ENCODE measurements at places on chromosomes 6 and 20. TPM values are rescaled to one million over a fixed set of nuclear protein-coding genes. Genes with fewer than 3 reads are reported as not detected.

Gene ZNF292
- 36.9 TPM for total RNA-seq

Gene MEI4
- not detected for total RNA-seq

Gene BPIFB4
- total RNA-seq, result not detected

Gene NHLRC1
- 0.83 TPM for total RNA-seq

Gene PTCRA
- not detected for total RNA-seq

DNA sequence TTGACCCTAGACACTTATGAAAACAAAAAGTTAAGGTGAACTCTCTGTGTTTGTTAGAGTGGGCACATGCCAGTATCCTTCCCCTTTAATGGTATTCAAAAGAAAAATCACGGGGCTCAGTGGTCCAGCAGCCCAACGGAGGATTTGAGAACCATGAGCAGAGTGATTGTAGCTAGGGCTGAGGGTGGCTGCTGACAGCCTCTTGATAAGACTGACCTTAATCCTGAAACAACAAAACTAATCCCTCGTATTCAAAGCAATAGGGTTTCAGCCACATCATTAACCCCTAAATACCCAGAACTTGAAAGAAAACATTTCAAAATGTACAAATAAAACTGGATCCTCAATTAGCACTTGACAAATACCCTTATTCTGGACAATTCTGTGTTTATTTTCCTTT lies 95.1 kb downstream of the SNAP25 start:
- H3K36me3 ChIP-seq, result no peaks in the 10 kb centered on the region
- peak; percentile 20 for DNase-seq

GRCh38 chr6:129486327-129486726 lies 223.7 kb downstream of the ARHGAP18 start:
- H3K4me3 ChIP-seq, result no peak overlapping the region
- H3K36me3 ChIP-seq, result no peaks in the 10 kb centered on the region
- peaks cover 6% of the 10 kb centered on the region for H3K4me1 ChIP-seq
- no peaks in the 10 kb centered on the region for H3K27me3 ChIP-seq
- DNase-seq, result no peak
- no peak overlapping the region for H3K27ac ChIP-seq

- no peaks in the 10 kb centered on the region for H3K27me3 ChIP-seq
- no peak for DNase-seq
- no peaks in the 10 kb centered on the region for H3K36me3 ChIP-seq
- H3K4me3 ChIP-seq, result no peak overlapping the region
- H3K4me1 ChIP-seq, result no peaks in the 10 kb centered on the region
- H3K27ac ChIP-seq, result no peak overlapping the region
Measured at GRCh38 chr20:61780066-61780465, 285.6 kb downstream of the TAF4 start.

GRCh38 chr6:31304683-31305082 lies 32.8 kb upstream of the HLA-C start:
- H3K27ac ChIP-seq, result no peak overlapping the region
- H3K27me3 ChIP-seq, result peaks cover 37% of the 10 kb centered on the region
- H3K4me1 ChIP-seq, result no peaks in the 10 kb centered on the region
- DNase-seq, result peak; percentile 2

DNA sequence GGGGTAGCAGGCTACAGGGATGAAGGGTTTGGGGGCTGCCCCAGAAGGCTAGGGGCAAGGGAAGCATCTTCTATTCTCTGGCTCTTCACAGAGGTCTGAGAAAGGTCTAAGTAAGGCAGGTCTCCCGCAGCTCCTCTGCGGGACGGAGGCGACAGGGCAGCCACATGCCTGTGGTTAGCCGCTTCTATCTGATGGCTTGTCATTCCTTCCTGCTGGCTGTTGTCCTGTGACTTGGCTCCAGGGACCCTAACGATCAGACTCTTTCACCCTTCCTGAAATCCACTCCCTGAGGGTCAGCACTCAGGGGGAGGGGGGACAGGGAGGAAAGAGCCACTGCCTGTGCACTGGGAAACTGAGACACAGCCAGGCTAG lies 673 bp downstream of the CST7 start:
- peaks cover 2% of the 10 kb centered on the region for H3K27me3 ChIP-seq
- H3K4me1 ChIP-seq, result no peaks in the 10 kb centered on the region
- no peak for DNase-seq
- H3K4me3 ChIP-seq, result no peak overlapping the region

DNA sequence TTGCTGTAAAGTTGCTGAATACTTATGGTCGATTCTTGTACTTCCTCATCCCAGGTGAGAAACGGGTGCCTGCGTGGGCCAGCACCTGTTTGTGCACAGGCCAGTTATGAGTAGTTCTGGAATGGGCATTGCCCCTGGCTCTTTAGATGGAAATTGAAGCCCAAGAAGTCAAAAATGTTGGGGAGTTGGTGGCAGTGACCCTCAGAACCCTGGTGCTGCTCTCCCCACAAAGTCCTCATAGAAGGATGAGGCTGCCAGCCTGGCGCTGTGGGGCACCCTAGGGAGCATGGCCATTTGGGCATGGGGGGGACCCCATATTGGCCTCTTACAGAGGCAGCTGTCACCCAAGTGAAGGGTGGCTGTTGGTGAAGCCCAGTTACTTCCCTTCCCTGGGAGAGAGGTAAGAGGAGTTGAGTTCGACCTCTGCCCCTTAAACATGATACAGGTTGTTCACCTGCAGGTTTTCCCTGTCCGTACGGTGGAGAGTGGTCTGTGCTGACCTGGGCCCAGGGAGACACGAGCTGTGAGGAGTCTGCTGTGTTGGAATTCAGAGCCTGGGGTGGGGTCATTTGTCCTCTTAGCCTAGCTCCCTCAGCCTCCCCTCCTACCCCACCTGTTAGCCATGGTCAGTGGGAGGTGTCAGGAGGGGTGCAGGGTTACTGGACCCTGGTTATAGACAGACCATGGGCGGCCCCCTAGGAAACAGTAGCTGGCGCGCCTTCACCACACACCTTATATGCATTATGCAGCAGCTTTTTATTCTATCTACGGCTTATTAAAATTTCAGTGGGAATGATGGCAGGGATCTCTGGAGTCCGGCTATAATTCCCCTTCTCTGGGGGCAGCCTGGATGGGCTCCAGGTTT lies 4.9 kb downstream of the HMGA1 start:
- peaks cover 24% of the 10 kb centered on the region for H3K36me3 ChIP-seq
- no peaks in the 10 kb centered on the region for H3K27me3 ChIP-seq
- no peak overlapping the region for H3K4me3 ChIP-seq
- DNase-seq, result no peak

- DNase-seq, result no peak
- H3K4me3 ChIP-seq, result no peak within 1 kb of the TSS
- no peaks in the 10 kb centered on the region for H3K36me3 ChIP-seq
- H3K27ac ChIP-seq, result no peak within 1 kb of the TSS
Measured at GRCh38 chr6:110476046-110476849, at the start of gene SLC22A16. TSS of gene SLC22A16 (minus strand) at chr6:110476613. CDS start at chr6:110476574, 39 bp downstream.

Data from IMR-90 (cell line).